ENCODE measurements at places on chromosomes 12 and 14.

GRCh38 chr12:5014269-5014668 is 29.4 kb upstream of the KCNA5 start:
- no peak for DNase-seq

GRCh38 chr14:21454843-21455544 is 929 bp downstream of the CHD8 start:
- DNase-seq: no peak

DNA sequence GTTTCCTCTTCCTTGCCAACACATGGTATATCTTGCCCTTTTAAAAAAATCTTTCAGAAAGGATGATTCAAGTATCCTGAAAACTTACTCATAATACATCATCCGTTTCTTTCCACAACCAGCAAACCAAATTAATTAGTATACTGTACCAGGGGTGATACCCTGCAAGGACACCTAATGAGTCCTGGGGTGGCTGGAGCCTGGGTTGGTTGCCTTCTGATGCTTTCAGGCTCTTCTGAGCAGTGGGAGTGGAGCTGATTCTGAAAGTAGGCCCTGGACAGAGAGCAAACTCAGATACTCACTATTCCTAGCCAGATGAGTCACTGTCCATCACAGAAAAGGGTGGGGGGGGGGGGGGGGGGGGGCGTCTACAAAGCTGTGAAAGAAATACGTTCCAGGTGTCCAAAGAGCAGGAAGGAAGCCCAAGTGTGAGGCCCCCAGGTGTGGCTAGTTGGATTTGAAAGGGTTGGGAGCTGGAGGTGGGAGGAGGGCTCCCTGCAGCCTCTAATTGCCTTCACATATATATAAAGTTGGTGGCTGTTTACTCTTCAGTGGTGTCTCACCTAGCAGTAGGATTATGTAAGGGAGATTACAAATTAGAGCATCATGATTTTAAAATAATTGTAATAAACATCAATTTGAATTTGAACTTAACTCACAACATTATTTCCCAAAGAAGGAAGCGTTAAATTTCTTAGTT is 36.5 kb downstream of the FBXO33 start:
- DNase-seq: no peak

- no peak for DNase-seq
Measured at GRCh38 chr12:130088504-130088903, 73.8 kb upstream of the FZD10 start.

GRCh38 chr14:75317148-75317547 is 38.5 kb downstream of the FOS start:
- no peak for DNase-seq

DNA sequence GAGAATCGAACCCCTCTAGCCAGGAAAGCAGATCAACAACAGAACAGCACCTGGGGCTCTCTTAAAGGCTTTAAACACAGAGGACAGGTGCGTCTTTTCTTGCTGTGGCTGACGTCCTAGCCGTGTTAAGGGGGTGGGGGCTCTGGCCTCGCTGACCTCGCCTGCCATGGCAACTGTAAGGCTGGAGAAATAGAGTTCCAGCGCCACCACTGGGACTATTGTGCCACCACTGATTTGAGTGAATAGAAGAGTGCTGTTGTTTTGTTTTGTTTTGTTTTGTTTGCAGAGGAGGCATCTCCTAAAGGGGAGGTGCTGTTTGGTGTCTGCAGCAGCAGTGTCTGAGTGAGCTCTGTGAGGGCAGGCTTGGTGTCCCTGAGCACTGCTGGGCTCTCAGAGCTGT is 34.2 kb upstream of the PRMT8 start:
- no peak for DNase-seq

DNA sequence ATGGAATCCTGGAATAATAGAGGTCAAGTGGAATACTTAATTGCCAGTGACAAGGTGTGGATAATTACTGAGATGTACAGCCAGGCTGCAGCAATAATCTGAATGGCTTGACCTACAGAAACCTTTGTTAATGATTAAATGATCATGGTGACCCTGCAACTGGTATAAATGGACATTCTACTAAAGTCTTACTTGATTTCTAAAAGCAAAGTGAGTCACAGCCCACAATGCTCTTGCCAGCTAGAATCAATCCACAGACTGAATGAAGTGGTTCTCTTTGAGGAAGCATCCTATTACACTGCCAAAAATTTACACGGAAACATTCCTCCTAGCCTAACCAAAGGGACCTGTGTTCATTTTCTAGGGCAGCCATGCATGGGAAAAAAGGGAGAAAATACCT is 518.5 kb downstream of the SOX5 start:
- DNase-seq: no peak

GRCh38 chr12:70255311-70255710 is 12.1 kb downstream of the CNOT2 start:
- DNase-seq: no peak

DNA sequence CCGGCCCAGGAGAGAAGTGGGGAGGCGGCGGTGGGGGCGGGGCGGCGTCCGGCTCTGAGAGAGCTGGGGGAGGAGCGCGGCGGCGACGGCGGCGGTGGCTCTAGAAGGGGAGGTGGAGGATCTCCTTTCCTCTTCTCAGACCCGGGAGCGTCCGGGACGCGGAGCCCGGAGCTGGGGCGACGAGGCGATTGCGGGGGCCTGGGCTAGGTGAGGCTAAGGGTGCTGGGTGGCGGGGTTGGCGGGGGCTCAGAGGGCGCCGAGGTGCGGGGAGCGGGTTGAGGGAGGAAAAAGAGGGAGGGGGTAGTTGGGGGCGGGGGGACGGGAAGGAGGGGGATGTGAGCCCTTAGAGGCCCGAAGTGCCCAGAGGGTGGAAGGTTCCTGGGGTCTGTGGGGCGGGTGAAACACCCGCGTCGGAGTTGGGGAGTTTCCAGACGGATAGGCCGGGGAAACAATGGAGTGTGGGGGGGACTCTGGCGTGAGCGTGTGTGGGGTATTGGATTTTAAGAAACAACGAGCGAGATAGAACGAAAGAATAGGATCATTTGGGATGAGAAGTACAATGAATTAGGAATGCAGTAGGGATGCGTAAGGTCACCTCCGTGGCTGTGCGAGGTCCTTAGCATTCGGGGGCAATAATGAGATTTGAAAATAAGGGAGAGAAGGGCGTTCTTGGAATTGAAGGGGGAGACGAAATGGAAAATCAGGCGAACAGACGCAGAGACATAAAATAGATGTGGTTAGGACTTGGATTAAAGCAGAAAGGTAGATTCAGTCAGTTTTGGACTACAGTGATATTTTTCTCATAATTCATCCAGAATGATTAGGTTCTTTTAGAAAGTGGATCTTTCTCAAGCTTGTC is at the start of gene SPATS2:
TSS of gene SPATS2 (plus strand) at position 82 of the 859 bp plus-strand sequence. CDS start 93,551 bp downstream, outside the sequence.
- DNase-seq: no peak

DNA sequence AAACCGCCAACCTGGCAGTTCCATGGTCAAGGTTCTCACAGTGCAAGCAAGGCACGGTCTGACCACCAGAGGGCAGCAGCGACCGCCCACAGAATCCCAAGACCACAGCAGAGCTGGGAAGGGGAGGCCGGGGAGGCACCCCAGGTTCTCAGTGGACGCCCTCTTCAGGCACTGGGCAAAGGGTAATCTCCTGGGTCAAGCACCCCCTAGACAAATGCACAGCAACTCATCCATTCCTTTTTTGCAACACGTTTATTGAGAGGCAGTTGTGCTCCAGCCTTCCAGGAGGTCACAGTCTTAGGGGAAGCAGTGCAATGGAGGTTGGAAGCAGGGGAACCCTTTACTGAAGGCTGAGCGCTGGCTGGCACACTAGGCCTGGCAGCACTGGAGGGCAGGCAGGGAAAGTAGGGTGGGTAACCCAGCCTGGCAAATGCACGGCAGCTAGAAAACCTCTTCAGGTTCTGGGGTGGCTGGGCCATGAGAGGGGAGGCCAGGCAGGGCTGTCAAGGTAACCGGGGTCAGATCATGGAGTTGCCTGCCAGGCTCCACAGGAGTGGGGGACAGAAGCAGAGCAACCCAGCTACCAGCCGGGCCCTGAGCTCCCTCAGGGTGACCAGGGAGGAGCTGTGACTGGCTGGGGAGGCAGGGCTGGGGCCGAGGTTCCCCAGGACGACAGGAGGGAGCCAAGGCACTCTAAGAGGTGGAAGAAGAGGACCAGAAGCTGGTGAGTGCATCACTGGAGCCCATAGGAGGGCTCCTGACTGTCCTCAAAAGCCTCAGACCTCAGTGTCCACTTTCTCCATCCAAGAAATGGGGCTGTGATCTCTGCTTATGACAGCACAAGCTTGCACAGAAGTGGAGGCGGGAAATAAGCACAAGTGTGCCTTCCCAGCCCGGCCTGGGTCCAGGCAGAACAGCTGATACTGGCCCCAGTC is 1.8 kb upstream of the RHOF start:
- peak; percentile 87 for DNase-seq

GRCh38 chr14:92973261-92973797 is 50.4 kb downstream of the CHGA start:
- peak; percentile 14 for DNase-seq

DNA sequence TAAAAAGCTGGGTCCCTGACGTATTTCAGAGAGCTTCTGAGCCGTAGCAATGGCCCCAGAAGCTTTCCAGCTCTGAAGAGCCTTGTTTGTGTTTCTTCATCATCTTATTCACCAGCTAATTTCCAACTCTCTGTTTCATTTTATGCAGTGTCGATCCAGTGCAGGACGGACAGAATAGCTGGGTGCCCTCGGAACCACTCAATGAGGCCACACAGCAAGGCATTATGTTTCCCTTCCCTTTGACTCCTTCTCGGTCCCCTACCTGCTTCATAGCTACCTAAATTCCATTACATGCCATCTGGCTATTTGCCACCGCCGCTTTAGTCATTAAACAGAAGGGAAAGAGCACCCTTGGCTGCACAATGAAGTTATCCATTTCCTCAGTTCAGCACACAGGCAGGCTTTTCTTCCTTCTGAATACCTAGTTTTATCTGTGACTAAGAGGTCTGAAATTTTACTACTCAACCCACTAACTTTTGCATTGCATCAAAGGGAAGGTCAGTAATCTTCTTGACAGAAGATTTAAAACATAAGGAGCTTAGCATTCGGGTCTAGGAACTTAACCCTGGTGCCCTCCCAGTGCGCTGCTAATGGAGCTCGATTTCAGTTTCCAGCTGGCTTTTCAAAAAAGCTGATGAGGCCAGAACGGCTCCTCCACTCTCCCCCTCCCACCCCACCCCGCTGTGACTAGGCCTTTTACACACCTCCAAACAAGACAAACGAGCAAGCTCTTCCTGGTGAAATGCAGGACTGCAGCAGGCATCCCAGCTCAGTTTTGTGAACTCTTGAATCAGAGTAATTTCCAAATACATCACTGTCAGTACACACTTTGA is 176.8 kb downstream of the GXYLT1 start:
- DNase-seq: no peak

GRCh38 chr14:35628989-35629388 is 95.0 kb downstream of the INSM2 start:
- DNase-seq: no peak

GRCh38 chr12:76303365-76303764 is 44.9 kb downstream of the BBS10 start:
- no peak for DNase-seq

DNA sequence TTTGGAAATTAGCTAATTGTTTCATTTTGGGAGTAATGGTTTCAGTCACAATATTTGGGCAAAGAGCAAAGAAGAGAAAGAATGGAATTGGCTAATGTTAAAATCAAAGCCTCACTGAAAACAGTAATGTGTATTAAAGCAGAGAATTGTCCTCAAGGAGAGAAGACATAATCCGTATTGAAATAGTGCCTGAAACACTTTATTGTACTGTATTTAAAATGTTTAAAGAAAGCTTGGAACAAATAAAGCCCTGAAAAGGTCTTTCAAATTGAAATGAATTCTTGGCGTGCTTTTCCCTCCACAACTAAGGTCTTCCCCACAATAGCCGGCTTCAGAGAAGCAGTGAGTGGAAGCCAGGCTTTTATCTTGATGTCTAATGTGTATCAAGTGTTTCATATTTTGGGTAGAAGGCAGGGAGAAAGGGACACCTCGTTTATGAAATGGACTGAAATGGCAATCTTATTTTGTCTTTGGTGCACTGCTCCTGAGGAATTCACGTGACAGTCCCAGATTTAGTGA is 212.9 kb upstream of the CRY1 start:
- no peak for DNase-seq

DNA sequence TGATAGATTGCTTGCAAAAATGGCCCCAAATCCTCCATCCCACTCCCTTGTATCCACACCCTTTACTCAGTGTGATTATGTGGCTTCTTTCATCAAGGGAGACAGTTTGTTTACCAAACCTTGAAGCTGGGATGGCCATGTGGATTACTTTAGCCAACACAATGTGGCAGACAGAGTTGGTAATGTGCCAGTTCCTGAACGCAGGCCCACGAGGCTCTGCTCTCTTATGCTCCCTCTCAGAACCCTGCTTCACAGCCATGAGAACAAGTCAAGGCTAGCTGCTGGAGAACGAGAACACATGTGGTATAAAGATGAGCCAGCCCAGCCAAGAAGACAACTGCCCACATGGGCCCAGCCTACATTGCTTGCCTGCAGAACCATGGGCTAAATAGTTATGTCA is 162.3 kb downstream of the NDUFA12 start:
- no peak for DNase-seq

- DNase-seq: no peak
Measured at GRCh38 chr12:47200446-47200845, 120.7 kb upstream of the AMIGO2 start.

DNA sequence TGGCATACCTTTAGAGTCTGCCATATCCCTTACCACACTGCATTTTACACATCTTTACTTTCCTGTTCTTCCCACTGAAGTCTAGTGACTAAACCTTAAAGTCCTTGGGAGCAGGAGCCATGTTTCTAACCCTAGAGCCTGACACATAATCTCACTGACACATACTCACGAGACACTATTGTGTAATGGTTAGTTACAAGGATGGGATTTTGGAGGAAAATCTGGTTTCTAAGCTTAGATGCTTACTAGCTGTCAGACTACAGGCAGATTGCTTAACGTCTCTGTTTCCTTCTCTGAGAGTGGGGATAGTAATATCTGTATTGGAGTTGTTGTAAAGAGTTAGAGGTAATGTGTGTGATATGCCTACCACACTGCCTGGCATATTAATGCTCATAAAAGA is 6.2 kb upstream of the DYRK4 start:
- DNase-seq: no peak

DNA sequence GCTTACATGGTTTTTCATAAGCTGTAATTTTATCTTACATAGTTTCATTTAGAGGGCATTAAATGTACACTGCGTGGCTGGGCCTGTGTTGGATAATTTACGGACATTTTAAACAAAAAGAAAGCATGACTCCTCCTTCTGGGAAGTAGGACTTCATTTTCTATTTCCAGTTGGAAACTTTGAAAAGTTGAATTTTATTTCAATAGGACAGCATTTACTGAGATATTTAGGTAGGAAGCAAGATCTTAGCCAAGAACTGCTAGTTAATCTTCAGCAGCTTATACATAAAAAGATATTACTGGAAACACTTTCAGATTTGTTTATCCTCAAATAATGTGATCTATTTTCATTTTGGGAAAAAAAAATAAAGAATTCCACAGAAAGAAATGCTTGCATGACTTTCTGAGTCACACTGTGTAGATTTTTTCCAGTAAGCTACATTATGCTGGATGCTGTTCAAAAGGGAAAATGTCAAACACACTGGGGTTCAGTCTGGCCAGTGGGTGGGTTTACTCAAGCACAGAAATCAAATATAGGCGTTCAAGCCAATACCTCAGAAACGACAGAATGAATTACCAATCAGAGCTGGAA is 239.4 kb upstream of the KRR1 start:
- no peak for DNase-seq

- no peak for DNase-seq
Measured at GRCh38 chr12:116540622-116541152, 18.5 kb upstream of the MAP1LC3B2 start.

GRCh38 chr12:20798554-20798953 is 12.0 kb upstream of the SLCO1B3 start:
- no peak for DNase-seq

- no peak for DNase-seq
Measured at GRCh38 chr12:55631733-55632132, 5.0 kb upstream of the OR10P1 start.

- DNase-seq: no peak
Measured at GRCh38 chr12:30447061-30447750, 248.5 kb downstream of the IPO8 start.

Data from activated CD4-positive, alpha-beta T cell treated with anti-CD3 and anti-CD28 coated beads, Interleukin-2, amount 10 ng/mL, durations not matched to agents 7 days and 5 days (primary cell).